ENCODE measurements at places on chromosomes 6 and 20.
A peak's percentile ranks its signal among the peaks of the same experiment; 100 is the strongest.

DNA sequence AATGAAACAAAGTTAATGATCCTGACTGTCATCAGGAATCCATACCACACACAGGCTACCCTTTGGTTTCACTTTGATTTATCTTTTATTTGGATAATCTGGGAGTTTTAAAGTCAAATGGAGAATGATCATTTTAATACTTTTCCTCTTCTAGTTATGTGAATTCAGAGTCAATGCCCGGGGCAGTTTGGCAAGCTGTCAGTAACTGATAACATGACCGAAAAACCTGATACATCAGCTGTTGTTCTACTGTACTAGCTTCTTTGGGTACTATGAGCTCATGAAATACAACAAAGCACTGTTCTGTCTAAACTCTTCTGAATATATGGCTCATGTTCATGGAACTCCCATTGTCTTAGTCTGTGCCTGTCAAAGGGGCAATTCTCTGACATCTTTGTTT, 30.2 kb downstream of the KLHL31 start:
- DNase-seq: no peak

GRCh38 chr20:31712564-31713311, 9.9 kb downstream of the BCL2L1 start:
- DNase-seq: peak; percentile 83

- DNase-seq: no peak
Observed at GRCh38 chr6:91654357-91654756, 1067.5 kb upstream of the MAP3K7 start.

DNA sequence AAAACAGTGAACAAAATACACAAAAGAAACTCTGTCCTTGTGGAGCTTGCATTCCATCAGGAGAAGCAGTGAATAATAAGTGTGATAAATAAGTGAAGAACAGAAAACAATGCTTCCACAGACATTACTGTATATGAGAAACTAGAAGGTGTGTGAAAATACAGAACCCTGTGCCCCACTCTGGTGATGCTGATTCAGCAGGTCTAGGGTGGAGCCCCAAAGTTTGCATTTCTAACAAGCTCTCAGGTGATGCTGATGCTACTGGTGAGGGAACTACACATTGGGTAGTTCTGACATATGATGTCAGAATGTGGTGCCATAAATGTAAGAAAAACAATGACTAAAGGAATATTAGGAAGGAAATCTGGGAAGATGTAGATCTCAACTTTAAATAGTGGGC, 601.4 kb upstream of the BTBD3 start:
- DNase-seq: no peak

DNA sequence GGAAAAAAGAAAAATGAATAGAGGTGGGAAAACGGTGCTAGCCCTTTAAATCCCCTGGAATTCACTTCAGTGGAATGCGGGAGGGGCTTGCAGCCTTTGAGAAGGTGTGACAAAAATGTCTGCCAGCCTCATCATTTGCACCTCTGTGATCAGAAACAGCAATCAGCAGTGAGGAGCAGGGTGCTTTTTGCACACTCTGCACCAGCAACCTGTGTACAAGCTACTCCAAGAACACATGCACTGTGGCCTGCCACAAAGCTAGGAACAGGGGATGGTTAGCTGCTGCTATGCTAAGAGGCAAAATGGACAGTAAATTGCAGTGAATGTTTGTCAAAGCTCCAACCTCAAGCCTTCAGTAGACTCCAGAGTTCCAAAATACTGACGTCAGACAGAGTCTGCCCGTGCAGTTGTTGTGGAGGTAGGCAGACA, 29.7 kb downstream of the GINS1 start:
- no peak for DNase-seq

- no peak for DNase-seq
Observed at GRCh38 chr20:51569815-51570738, 27.6 kb upstream of the NFATC2 start.

DNA sequence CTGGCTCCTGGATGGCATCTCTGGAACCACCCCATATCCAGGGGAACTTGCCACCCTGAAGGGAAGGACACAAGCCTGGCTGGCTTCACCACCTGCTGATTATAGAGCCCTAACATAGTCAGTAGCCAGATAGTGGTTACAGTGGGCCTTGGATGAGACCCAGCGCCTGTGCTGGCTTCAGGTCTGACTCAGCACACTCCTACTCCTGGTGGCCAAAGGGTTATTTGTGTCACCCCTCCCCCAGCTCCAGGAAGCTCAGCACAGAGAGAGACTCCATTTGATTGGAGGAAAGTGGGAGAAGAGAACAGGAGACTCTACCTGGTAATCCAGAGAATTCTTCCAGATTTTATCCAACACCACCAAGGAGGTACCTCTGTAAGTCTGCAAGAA, 12.8 kb downstream of the SNX14 start:
- DNase-seq: no peak

All from retinal pigment epithelial cell (primary cell).